ENCODE measurements at places on chromosomes 16 and 17.

- no peak for DNase-seq
Observed at GRCh38 chr16:25317732-25318316, 60.2 kb upstream of the ZKSCAN2 start.

DNA sequence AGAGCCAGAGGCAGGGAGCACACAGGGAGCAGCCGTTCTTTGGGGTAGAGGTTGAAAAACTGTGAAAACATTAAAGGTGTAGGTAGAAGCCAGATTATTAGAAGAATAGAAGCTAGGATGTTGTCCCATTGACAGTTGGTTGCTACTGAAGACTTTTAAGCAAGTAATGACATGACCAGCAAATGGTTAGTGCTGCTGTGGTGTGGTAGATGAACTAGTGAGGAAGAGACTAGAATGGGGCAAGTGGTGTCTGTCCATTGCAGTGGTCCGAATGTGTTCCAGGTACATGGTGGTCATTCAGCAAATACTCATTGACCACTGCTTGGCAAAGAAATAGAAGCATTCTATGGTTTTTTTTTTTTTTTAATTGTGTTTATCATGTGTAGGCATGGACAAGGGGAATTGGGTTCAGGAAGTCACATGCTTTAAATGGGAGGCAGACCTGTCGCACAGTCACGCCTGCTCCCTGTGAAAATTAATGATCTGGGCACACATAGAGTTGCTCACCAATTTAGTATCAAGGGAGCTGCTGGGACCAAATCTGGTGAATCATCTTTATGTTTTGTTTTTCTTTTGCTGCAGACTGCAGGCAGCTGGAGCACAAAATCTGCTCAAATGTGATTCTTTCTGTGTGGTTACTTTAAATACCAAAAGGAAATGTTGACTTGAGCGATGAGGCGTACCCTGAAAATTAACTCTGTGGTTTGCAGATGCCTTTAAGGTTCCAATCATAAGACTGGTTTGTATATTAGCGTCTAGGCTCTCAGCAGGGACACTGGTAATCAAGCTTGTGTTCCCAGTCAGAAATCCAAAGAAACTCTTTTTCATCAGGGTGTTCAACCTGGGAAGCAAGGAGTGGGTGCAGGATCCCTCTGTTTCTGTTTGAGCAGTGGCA, 30.7 kb downstream of the YPEL2 start:
- DNase-seq: no peak

DNA sequence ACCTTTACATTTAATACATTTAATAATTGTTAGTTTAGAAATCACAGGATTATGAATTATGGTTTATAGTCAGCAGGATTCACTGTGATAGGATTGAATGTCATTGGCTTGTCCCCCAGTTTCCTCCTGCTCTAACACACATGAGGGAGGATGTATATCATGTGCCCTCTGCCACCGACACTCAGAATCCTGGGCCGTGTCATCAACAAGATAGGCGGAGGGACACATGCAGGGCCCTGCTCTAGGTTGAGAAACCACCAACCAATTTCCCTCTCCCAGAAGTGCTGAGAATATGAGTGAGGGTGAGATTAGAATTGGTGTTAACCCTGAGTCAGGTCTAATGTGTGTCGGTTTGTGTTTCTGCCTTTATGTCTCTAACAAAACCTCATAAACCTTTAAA, 85.1 kb downstream of the CES1 start:
- no peak for DNase-seq

- no peak for DNase-seq
Observed at GRCh38 chr17:31497994-31498826, 106.7 kb downstream of the RAB11FIP4 start.

DNA sequence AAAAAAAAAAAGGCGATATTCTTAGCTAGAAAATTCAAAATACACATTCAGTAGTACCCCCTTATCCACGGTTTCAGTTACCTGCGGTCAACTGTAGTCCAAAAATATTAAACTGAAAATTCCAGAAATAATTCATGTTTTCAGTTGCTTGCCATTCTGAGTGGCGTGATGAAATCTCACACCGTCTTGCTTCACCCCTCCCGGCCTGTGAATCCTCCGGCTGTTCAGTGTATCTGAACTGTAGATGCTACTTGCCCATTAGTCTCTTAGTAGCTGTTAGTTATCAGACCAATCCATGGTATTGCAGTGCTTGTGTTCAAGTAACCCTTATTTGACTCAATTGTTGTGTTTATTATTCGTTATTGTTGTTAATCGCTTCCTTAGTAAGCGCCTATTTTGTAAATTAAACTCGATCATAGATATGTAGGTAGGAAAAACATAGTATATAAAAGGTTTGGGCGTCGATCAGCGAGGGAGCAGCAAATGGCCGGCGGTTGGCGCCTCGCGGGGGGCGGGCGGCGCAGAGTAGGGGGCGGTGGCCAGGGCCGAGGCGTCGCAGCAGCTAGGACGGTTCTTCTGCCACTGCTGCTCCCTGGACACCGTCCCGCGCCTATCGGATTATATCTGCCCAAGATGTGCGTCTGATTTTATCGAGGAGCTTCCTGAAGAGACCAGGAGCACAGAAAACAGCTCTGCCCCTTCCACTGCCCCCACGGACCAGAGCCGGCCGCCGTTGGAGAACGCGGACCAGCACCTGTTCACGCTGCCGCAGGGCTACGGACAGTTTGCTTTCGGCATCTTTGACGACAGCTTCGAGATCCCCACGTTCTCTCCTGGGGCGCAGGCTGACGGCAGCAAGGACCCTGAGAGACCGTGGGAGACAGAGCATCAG, 39.8 kb upstream of the AKAP1 start:
- DNase-seq: no peak

GRCh38 chr17:50406578-50406977, 9.3 kb upstream of the LRRC59 start:
- no peak for DNase-seq

GRCh38 chr16:21628772-21629171, 23.6 kb downstream of the IGSF6 start:
- no peak for DNase-seq

DNA sequence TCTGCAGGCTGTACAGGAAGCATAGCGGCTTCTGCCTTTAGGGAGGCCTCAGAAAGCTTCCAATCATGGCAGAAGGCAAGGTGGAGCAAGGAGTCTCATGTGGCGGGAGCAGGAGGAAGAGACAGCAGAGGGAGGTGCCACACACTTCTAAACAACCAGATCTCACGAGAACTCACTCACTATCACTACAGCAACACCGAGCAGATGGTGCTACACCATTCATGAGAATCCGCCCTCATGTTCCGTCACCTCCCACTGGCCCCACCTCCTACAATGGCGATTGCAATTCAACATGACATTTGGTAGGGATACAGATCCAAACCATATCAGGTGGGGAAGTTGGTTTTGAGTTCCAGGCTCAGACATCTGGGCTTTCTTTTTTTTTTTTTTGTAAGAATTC, 31.9 kb upstream of the NUDT7 start:
- no peak for DNase-seq

DNA sequence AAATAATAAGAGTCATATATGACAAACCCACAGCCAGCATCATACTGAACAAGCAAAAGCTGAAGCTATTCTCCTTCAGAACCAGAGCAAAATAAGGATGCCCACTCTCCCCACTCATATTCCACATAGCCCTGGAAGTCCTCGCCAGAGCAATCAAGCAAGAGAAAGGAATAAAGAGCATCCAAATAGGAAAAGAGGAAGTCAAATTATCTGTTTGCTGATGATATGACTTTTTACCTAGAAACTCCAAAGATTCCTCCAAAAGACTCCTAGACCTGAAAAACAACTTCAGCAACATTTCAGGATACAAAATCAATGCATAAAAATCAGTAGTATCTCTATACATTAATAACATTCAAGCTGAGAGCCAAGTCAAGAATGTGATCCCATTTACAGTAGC, 217.5 kb downstream of the ABCC12 start:
- DNase-seq: no peak

GRCh38 chr16:53922067-53922806, 218.3 kb downstream of the FTO start:
- DNase-seq: no peak

DNA sequence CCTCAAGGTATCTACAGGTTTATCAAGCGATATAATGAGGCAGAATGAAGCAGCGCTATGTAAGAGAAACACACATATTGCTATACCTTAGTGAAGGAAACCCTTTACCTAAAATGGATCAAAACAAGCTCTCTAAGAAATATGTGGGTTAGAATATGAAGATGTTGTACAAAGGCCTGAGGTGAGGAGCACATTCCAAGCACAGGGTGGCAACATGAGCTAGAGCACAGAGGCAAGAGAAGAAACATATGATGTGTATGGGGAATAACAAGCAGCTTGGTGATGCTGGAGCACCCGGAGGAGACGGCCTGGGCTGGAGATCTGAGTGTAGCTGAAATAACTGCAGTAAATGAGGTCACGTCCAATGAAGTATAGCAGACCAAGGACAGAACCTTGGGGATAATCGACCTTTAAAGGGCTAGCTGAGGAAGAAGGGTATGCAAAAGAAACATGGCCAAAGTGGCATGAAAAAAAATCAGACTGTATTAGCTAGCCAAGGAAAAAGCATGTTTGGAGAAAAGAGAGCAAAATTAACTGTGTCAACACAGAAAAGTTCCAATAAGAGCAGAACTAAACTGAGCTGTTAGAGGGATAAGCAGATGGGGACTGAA, 44.0 kb downstream of the MARVELD3 start:
- DNase-seq: no peak

GRCh38 chr17:56325313-56326000, 172.2 kb downstream of the ANKFN1 start:
- DNase-seq: no peak

DNA sequence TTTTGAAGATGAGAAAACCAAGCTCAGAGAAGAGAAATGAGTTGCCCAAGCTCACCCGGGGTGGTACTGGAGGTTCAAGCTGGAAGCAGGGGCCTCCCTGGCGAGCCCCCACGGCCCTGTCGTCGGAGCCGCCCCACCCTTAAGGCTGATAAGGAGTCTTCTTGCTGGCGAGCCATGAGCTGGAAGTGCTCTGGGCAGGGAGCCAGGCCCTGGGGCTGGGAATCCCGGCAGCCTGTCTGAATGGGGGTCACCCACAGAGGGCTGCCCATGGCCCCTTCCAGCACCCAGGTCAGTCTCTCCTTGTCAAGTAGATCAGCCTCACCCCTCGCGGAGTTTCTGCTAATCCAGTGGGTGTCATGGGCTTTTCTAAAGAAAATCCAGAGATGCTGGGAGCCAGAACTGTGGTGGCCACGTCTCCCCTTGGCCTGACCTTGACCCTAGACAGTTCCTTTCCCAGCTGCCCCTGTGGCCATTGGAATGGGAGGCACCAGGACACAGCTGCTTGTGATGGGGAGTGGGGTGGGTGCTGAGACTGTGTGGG, 1.2 kb upstream of the P2RX1 start:
- no peak for DNase-seq

- no peak for DNase-seq
Observed at GRCh38 chr17:76368545-76368944, 14.8 kb upstream of the PRPSAP1 start.

- no peak for DNase-seq
Observed at GRCh38 chr16:84220851-84221250, 19.0 kb downstream of the KCNG4 start.

- DNase-seq: peak; percentile 58
Observed at GRCh38 chr16:3458278-3458851, 14.9 kb downstream of the NAA60 start.

- no peak for DNase-seq
Observed at GRCh38 chr16:81601008-81601428, 156.4 kb downstream of the CMIP start.

DNA sequence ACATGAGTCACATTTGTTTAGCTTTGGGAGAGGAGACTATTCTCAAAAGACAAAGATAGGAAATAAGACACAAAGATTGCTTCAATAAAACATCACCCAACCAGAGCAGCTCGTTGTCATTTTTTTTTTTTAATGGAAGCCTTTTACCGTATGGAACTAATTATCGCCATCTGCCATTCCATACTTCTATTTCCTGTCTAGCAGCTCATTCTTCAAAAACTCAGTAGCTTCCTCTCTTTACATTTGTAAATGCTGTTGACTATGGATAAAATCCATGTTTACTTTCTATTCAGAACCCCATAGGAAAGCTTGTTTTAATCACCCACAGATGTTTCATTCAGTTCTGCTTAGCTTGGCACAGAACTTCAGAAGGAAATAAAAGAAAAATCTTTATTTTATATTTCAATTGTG, 110.0 kb upstream of the PSMD7 start:
- DNase-seq: no peak

DNA sequence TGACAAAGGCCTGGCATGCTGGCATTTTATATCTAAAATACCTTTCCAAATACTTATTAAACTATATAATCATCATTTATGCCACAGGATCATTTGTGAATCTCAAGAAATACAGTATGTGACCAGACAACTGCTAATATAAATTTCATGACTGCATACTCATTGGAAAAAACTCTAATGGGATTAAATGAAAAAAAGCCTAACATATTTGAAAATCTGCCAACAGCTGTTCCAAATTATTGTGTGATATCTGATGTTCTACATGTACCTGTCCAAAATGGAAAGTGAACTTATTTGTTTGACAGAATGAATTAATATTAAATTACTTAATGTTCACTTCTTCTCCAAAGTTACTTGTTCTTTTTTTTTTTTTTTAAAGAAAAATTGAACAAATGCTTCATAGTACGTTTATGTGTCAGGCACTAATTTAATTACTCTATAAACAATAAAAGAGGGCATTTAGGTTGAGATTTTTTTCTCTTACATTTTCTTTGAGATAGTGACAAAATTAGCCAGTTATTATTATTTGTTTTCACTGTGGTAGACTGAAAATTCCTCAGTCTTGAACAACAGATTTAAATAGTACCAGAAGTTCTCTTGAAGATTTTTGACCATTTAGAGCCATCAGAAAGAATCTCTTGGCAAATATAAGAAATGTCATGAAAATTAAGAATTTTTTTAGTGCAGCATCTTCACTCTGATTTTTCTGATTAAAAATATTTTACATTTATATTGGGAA, 114.0 kb downstream of the FTO start:
- no peak for DNase-seq

- no peak for DNase-seq
Observed at GRCh38 chr17:47804461-47804860, 17.1 kb downstream of the OSBPL7 start.

GRCh38 chr16:7423434-7424044, 90.9 kb downstream of the RBFOX1 start:
- no peak for DNase-seq

DNA sequence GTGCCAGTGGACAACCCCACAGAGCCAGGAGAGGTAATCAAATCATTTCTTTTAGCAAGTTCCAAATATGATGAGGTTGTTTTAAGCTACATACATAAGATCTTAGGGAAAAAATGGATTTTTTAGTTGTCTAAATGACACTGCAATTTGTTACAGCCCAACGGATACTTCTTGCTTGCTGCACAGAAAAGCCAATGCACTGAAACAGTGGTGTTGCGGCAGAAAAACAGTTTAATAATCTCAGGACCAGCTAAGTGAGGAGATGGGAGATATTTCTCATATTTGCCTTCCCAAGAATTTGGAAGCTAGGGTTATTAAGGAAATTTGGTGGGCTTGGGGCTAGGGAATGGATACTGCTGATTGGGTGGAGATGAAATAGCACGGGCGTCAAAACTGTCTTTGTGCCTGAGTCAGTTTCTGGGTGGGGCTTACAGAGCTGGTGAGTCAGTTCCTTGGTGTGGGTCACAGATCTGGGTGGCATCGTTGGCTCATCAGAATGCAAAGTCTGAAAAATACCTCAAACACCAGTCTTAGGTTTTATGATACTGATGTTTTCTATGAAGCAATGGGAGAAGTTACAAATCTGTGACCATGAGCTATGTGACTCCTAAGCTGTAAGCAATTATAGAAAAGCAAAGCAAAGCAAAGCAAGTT, 255.4 kb downstream of the IRX3 start:
- DNase-seq: no peak

GRCh38 chr17:2176499-2177169, 121.7 kb downstream of the HIC1 start:
- DNase-seq: no peak

GRCh38 chr17:38920374-38921291, 4.8 kb upstream of the LASP1NB start:
- DNase-seq: no peak
